Heart left ventricle (tissue), 16 donors: ENCODE measurements at places on chromosomes 1 and 21. TPM values are rescaled to one million over a fixed set of nuclear protein-coding genes. Genes with fewer than 3 reads are reported as not detected.
A peak's percentile ranks its signal among the peaks of the same experiment; 100 is the strongest.

DNA sequence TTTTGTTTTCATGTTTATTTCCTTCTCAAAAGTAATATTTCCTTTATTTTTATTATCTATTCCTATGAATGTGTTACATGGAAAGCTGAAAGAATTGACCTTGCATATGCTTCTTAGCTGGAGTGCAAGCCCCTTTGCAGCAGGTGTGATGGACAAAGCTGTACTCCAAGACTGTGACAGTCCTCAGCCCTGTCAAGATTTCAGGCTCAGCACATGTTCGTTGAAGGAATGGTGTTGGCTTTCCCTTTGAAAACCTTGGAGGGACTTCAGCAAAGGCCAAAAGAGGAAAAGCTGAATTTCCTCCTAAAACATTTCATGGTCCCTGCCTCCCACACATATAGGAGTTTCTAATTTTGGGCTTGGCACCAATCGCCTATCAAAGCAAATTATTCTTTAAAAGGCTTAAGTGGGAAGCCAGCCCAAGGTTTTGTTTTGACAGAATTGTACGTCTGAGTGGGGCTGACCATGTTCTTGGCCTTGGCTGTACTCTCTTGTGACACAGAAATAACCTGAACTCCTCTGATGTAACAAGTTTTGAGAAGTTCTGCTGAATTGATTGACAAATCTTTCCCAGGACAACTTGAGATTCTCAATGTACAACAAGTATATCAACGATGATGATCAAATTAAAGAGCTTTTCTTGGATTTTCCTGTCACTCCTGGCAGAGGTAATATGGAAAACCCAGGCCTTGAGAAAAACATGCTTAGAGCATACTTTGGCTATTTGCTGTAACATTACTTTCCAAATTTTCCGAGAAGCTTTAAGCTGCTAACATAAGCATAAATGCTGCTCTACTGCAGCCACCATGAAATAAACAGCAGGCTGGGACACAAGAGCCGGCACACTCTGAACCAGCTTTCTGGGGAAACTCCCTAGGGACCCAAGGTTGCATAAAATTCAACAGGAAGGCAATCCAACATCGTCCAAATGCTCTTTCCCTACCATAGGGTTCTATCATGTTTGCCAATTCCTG, 135.7 kb upstream of the ZNF648 start:
- peak overlapping the region; percentile 52 for H3K27ac ChIP-seq
- H3K36me3 ChIP-seq, result no peaks in the 10 kb centered on the region
- DNase-seq, result no peak
- H3K4me3 ChIP-seq, result no peak overlapping the region

DNA sequence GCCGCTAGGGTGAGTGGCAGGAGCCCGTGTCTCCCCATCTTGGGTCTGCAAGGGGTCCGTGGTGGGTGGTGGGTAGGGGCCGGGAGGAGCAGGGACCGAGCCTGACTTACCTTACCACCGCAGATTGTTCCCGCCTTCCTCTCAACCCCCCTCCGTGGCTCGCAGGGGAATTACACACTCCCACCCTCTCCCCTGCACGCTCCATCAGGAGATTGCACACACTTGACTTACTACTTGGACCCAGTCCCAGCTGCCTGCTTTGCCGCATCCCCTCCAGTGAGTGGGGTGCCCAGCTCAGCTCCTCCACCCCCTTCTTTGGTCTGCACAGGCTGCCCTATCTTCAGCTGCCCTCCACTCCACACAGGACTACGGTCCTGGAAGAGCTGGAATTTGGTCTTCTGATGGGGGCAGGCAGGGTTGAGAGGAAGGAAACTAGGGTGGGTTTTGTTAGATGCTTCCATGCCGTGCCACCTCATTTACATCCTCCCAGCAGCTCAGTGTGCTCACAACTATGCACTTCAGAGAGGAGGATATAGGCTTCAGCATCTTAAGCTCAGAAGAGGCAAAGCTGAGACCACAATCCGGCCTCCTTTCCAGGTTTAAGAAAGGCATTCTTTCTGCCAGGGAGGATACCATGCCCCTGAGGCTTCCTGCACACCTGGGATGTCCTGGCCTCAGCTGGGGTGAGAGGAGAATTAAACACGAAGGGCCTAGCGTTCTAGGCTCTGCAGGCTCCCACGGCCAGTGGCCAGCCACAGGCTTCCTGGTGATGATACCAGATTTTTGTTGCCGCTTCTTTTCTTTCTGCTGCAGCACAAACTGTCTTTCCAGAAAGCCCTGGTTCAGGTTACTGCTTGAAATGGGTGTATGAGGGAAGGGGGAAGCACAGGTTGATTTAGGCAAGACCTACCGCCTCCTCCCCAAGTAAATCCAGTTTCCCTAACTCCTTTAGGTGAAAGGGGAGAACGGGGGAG, 2.3 kb downstream of the KCNC4 start:
- DNase-seq, result no peak
- H3K36me3 ChIP-seq, result no peaks in the 10 kb centered on the region
- no peaks in the 10 kb centered on the region for H3K27me3 ChIP-seq

- no peak for DNase-seq
- no peaks in the 10 kb centered on the region for H3K4me1 ChIP-seq
- H3K27ac ChIP-seq, result no peak overlapping the region
- no peaks in the 10 kb centered on the region for H3K27me3 ChIP-seq
- H3K36me3 ChIP-seq, result no peaks in the 10 kb centered on the region
- H3K4me3 ChIP-seq, result no peak overlapping the region
Observed at GRCh38 chr1:23664837-23665795, 26.5 kb upstream of the RPL11 start.

GRCh38 chr21:39671986-39672385, 59.2 kb downstream of the B3GALT5 start:
- no peak overlapping the region for H3K27ac ChIP-seq
- H3K27me3 ChIP-seq, result no peaks in the 10 kb centered on the region
- peaks cover 5% of the 10 kb centered on the region for H3K4me1 ChIP-seq

RBM11 gene
- not detected for total RNA-seq

ADGRL4 gene
- total RNA-seq, result 21.0 TPM

DNA sequence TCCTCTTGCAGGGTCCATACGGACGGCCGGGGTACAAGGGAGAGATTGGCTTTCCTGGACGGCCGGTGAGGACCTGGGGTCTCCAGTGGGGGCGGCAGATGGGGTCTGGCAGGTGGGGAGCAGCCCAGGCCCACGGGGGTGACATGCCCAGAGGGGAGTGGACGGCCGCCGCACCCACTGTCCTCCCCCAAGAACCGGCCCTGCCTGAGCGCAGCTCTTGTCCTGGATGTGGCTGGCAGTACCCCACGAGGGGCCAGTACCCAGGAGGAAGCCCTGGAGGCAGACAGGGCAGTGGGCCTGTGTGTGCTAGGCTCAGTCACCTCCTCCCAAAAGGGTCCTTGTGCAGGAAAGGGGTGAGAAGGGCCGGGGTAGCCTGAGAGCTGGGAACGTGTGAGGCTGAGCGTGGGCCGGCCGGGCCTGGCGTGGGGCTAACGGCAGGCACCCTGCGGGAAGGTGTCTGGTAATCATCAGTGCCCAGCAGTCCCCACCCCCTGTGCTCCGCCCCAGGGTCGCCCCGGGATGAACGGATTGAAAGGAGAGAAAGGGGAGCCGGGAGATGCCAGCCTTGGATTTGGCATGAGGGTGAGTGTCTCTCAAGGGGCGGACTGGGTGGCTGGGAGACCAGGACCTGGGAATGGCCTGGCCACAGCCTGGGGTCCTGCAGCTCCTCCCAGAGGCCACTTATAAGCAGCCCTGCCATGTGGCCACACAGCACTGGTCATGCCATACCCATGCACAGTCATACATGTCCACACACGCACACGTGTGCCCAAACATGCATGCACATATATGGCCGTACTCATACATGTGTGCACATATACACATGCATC, 47.2 kb downstream of the SLC19A1 start:
- H3K4me3 ChIP-seq, result no peak overlapping the region
- no peak for DNase-seq
- H3K27me3 ChIP-seq, result no peaks in the 10 kb centered on the region
- H3K27ac ChIP-seq, result no peak overlapping the region
- H3K4me1 ChIP-seq, result no peaks in the 10 kb centered on the region

GRCh38 chr21:15141261-15141970, 76.6 kb upstream of the NRIP1 start:
- H3K36me3 ChIP-seq, result no peaks in the 10 kb centered on the region
- no peaks in the 10 kb centered on the region for H3K27me3 ChIP-seq
- H3K4me3 ChIP-seq, result no peak overlapping the region
- DNase-seq, result no peak
- no peaks in the 10 kb centered on the region for H3K4me1 ChIP-seq

GRCh38 chr1:188249811-188250210, 1421.1 kb downstream of the PLA2G4A start:
- H3K4me3 ChIP-seq, result no peak overlapping the region
- no peak overlapping the region for H3K27ac ChIP-seq

GRCh38 chr1:153428791-153429190, 12.5 kb downstream of the S100A7A start:
- no peaks in the 10 kb centered on the region for H3K4me1 ChIP-seq
- H3K4me3 ChIP-seq, result no peak overlapping the region
- no peak overlapping the region for H3K27ac ChIP-seq
- no peaks in the 10 kb centered on the region for H3K27me3 ChIP-seq
- no peaks in the 10 kb centered on the region for H3K36me3 ChIP-seq
- no peak for DNase-seq

ZMYM4 gene
- 31.7 TPM for total RNA-seq

NGF gene
- total RNA-seq, result 2.1 TPM

CTH gene
- total RNA-seq, result 0.74 TPM

DNA sequence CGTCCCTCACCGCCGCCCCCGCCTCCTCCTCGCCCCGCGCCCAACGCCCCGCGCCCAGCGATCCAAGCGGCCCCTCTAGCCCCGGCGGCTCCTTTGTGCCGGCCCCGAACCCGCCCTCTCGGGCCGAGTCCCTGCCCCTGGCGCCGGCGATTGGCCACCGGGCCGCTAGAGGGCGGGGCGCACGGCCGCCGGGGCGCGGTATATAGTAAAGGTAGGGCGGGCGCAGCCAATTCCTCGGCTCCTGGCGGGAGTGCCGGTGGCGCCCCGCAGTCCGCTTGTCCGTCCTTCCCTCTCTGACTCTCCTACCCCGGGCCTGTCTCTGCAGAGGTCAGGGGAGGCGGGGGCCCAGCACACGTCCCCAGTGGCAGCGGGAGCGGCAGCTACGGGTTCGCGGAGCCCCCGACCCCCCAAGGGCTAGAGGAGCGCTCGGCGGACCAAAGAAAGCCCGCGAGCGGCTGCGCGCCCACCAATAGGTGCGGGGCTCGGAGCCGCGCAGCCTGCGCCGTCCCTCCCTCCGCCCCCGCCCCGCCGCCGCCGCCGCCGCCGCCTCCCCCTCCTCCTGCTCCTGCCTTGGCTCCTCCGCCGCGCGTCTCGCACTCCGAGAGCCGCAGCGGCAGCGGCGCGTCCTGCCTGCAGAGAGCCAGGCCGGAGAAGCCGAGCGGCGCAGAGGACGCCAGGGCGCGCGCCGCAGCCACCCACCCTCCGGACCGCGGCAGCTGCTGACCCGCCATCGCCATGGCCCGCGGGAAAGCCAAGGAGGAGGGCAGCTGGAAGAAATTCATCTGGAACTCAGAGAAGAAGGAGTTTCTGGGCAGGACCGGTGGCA, at the start of gene ATP1B1:
Gene ATP1B1 (plus strand): TSS at position 596 of the 826 bp plus-strand sequence. CDS start 140 bp downstream, at position 736.
- peaks cover 19% of the 10 kb centered on the region for H3K4me1 ChIP-seq
- peaks cover 9% of the 10 kb centered on the region for H3K27me3 ChIP-seq
- H3K4me3 ChIP-seq, result peak within 1 kb of the TSS; percentile 86
- DNase-seq, result peak; percentile 90

SAMD11 gene
- total RNA-seq, result 3.2 TPM

KCNE2 gene
- total RNA-seq, result not detected

PYHIN1 gene
- 1.2 TPM for total RNA-seq

GRCh38 chr1:217275655-217276398, 355.1 kb downstream of the GPATCH2 start:
- H3K4me3 ChIP-seq, result no peak overlapping the region
- DNase-seq, result no peak
- no peak overlapping the region for H3K27ac ChIP-seq
- H3K4me1 ChIP-seq, result no peaks in the 10 kb centered on the region

- no peaks in the 10 kb centered on the region for H3K4me1 ChIP-seq
- H3K27me3 ChIP-seq, result no peaks in the 10 kb centered on the region
- H3K4me3 ChIP-seq, result no peak overlapping the region
- H3K36me3 ChIP-seq, result no peaks in the 10 kb centered on the region
Observed at GRCh38 chr1:199698222-199698621, 329.3 kb upstream of the NR5A2 start.

DNA sequence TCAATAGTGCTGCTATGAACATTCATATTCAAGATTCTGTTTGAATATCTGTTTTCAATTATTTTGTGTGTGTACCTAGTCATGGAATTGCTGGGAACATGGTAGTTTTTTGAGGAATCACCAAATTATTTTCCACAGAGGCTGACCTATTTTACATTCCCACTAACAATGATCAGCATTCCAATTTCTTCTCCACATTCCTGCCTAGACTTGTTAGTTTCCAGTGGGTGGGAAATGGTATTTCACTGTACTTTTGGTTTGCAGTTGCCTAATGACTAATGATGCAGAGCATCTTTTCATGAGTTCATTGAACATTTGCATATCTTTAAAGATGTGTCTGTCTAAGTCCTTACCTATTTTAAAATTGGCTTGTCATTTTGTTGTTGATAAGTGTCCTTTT, 1182.6 kb upstream of the B3GALT2 start:
- H3K4me3 ChIP-seq, result no peak overlapping the region
- no peak overlapping the region for H3K27ac ChIP-seq
- no peaks in the 10 kb centered on the region for H3K27me3 ChIP-seq
- DNase-seq, result no peak
- no peaks in the 10 kb centered on the region for H3K4me1 ChIP-seq

GRCh38 chr1:199472018-199472417, 555.5 kb upstream of the NR5A2 start:
- no peak for DNase-seq
- no peak overlapping the region for H3K27ac ChIP-seq

GRCh38 chr1:151346082-151346768, 827 bp downstream of the RFX5 start:
- H3K36me3 ChIP-seq, result no peaks in the 10 kb centered on the region
- no peaks in the 10 kb centered on the region for H3K27me3 ChIP-seq
- peak overlapping the region; percentile 87 for H3K27ac ChIP-seq
- no peak for DNase-seq

- H3K4me1 ChIP-seq, result peaks cover 13% of the 10 kb centered on the region
- no peak overlapping the region for H3K4me3 ChIP-seq
- H3K36me3 ChIP-seq, result no peaks in the 10 kb centered on the region
- peak; percentile 30 for DNase-seq
- H3K27ac ChIP-seq, result no peak overlapping the region
Observed at GRCh38 chr1:183778568-183779433, 26.1 kb upstream of the RGL1 start.

- DNase-seq, result no peak
- H3K4me3 ChIP-seq, result no peak overlapping the region
- H3K27me3 ChIP-seq, result no peaks in the 10 kb centered on the region
- H3K4me1 ChIP-seq, result no peaks in the 10 kb centered on the region
- no peaks in the 10 kb centered on the region for H3K36me3 ChIP-seq
Observed at GRCh38 chr1:219825355-219825754, 103.0 kb downstream of the SLC30A10 start.
